ENCODE measurements at places on chromosomes 12 and 14. TPM values are rescaled to one million over a fixed set of nuclear protein-coding genes. Genes with fewer than 3 reads are reported as not detected.

DNA sequence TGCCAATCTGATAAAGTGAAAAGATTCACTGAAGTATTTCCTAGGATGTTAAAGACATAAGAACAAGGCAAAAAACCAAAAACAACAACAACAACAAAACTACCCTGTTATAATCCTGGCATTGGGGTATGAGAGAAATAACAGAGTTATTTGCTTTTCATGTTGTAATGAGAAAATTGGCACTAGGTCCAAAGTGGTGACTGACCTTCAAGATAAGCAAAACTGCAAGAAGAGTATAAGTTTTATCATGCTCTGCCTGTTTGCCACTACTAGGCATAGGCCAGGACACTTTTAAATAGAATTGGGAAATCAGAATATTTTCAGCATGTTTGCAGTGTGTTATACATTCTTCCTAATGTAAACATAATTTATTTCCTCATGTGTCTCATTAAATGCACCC, 140.1 kb upstream of the CPM start:
- no peak overlapping the region for H3K4me3 ChIP-seq
- H3K4me1 ChIP-seq, result no peaks in the 10 kb centered on the region
- H3K27me3 ChIP-seq, result no peaks in the 10 kb centered on the region
- H3K36me3 ChIP-seq, result no peaks in the 10 kb centered on the region
- DNase-seq, result no peak
- no peak overlapping the region for H3K27ac ChIP-seq

- peak overlapping the region; percentile 12 for H3K27ac ChIP-seq
- no peaks in the 10 kb centered on the region for H3K27me3 ChIP-seq
- peak; percentile 41 for DNase-seq
- peaks cover 20% of the 10 kb centered on the region for H3K4me1 ChIP-seq
- no peak overlapping the region for H3K4me3 ChIP-seq
Measured at GRCh38 chr12:6539707-6540134, 5.4 kb downstream of the GAPDH start.

DNA sequence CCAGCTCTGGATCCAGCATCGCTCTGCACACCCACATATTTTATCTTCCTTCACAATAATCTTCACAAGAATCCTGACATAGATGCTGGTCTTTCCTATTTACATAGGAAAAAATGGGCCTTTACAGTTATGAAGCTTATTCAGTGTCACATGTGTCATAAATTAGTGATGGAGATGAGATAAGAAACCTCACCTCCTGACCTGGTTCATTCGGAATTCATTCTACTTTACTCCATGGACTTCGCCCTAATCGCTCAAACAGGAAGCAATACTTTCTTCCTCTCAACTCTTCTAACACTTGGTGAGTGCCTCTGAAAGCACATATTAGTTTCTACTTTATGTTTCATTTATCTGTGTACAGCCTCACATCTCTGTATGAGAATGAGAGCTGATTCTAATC, 12.0 kb upstream of the SINHCAF start:
- H3K36me3 ChIP-seq, result no peaks in the 10 kb centered on the region
- H3K27ac ChIP-seq, result no peak overlapping the region
- H3K4me3 ChIP-seq, result no peak overlapping the region
- no peaks in the 10 kb centered on the region for H3K4me1 ChIP-seq
- no peaks in the 10 kb centered on the region for H3K27me3 ChIP-seq
- DNase-seq, result no peak

DNA sequence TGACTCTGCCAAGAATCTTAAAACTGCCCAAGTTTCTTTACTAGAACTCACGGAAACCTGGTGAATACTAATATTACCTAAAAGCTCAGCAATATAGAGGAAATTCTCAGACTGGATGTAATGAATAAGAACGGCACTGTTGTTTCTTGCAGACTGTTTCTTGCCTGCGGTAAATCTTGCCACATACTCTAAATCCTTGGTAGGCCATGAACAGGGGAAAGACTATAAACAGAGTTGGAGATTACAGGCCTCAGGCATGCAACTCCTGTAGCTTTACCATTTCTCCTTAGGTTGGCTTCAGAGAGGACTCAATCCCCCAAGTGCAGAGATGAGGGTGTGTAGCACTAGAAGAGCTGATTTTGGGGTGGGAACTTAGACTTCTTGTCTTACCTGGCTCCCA, 1.1 kb downstream of the ALDH6A1 start:
- no peaks in the 10 kb centered on the region for H3K27me3 ChIP-seq
- no peak overlapping the region for H3K27ac ChIP-seq
- H3K4me3 ChIP-seq, result no peak overlapping the region
- H3K36me3 ChIP-seq, result no peaks in the 10 kb centered on the region
- peaks cover 10% of the 10 kb centered on the region for H3K4me1 ChIP-seq
- DNase-seq, result no peak

The SMCO3 gene
- 0.03 TPM for polyA plus RNA-seq

The CEP83 gene
- 4.2 TPM for polyA plus RNA-seq

Data from SK-N-SH (cell line).